ENCODE measurements at places on chromosomes 3 and 15.

DNA sequence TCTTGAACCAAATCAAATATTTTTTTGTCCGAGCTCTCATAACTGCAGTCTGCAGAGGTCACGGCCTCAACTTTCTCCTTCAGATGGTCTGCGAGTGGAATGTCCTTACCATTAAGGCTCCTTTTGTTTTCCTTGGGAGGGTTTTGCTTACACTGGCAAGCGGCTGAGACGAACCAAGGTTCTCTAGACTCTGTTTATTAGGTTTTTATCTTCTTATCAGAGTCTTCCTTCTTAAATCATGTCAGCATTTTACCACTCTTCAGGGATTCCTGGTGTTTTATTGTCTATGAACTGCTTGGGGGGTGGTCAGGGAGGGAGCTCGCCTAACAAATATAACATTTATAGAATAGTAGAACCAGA is 773.7 kb upstream of the NR2F2 start:
- no peaks in the 10 kb centered on the region for H3K36me3 ChIP-seq
- peaks cover 47% of the 10 kb centered on the region for H3K4me1 ChIP-seq
- H3K27ac ChIP-seq, result peak overlapping the region; percentile 67
- no peak for DNase-seq
- no peaks in the 10 kb centered on the region for H3K27me3 ChIP-seq

DNA sequence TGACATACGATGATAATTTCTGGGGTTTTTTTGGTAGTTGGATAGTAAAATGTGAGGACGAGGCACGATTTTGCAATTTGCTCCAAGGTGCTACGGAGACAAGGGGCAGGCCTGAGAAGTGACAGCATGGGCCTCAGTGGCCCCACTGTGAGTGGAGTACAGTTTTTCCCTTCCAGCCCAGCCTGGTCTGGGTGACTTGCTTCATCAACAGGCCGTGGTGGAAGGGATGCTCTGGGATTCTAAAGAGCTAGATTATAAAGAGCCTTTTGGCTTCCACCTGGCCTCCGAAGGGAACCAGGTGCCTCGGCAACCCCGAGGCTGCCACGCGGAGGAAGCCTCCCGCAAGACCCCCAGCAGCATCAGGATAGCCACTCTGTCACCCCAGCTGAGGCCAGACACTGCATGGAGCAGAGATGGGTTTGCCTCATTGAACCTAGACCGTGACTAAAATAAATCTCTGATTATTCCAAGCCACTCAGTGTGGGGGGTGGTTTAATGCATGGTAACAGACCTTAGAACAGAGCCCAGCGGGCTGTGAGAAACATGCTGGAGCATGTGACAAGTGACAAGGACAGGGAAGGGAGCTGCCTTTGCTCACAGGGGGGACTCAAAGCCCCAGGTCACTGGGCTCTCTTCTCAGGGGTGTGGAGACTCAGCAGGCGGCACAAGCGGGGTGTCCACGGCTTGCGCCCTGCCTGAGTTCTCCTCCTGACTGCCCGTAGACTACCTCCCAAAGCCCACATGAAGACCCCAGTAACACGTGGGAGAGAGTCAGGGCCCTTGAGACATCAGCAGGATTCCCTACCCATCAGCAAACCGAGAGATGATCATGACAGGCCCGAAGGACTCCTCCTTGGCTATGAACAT is 22.6 kb upstream of the SLC41A3 start:
- no peak for DNase-seq
- no peaks in the 10 kb centered on the region for H3K36me3 ChIP-seq
- no peaks in the 10 kb centered on the region for H3K27me3 ChIP-seq
- no peaks in the 10 kb centered on the region for H3K4me1 ChIP-seq
- H3K4me3 ChIP-seq, result no peak overlapping the region
- no peak overlapping the region for H3K27ac ChIP-seq

GRCh38 chr3:188294823-188295487 is 141.0 kb downstream of the LPP start:
- no peak for DNase-seq
- H3K27ac ChIP-seq, result peak overlapping the region; percentile 91
- H3K4me3 ChIP-seq, result no peak overlapping the region
- peaks cover 28% of the 10 kb centered on the region for H3K4me1 ChIP-seq

GRCh38 chr15:59931646-59932261 is 72.4 kb upstream of the FOXB1 start:
- H3K27me3 ChIP-seq, result peaks cover 49% of the 10 kb centered on the region
- no peak overlapping the region for H3K4me3 ChIP-seq
- H3K36me3 ChIP-seq, result no peaks in the 10 kb centered on the region
- H3K4me1 ChIP-seq, result no peaks in the 10 kb centered on the region
- H3K27ac ChIP-seq, result no peak overlapping the region
- no peak for DNase-seq

DNA sequence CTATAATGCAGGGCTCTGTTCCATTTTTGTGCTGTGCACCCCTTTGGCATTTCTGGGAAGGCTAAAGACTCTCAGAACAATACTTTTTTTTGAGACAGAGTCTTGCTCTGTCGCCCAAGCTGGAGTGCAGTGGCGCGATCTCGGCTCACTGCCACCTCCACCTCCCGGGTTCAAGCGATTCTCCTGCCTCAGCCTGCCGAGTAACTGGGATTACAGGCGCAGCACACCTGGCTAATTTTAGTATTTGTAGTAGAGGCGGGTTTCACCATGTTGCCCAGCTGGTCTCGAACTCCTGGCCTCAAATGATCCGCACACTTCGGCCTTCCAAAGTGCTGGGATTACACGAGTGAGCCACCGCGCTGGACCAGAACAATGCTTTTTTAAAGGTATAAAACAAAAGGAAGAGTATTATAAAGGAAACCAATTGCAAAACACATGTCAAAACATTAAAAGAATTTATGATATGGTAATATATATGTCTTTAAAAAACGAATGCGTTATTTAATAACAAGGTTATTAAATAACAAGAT is 999 bp downstream of the SQOR start:
- H3K4me1 ChIP-seq, result peaks cover 12% of the 10 kb centered on the region
- DNase-seq, result no peak
- H3K36me3 ChIP-seq, result no peaks in the 10 kb centered on the region
- no peak overlapping the region for H3K27ac ChIP-seq
- peaks cover 76% of the 10 kb centered on the region for H3K27me3 ChIP-seq

GRCh38 chr3:114646526-114646925 is 352.7 kb downstream of the TIGIT start:
- DNase-seq, result no peak
- H3K4me3 ChIP-seq, result no peak overlapping the region
- no peak overlapping the region for H3K27ac ChIP-seq
- no peaks in the 10 kb centered on the region for H3K27me3 ChIP-seq
- no peaks in the 10 kb centered on the region for H3K36me3 ChIP-seq
- H3K4me1 ChIP-seq, result peaks cover 9% of the 10 kb centered on the region
